ENCODE measurements at places on chromosomes 1 and 21.

GRCh38 chr1:24418898-24419628 is 3.5 kb downstream of the NIPAL3 start:
- DNase-seq: no peak

GRCh38 chr1:113811156-113811887 is 954 bp downstream of the RSBN1 start:
- peak; percentile 10 for DNase-seq

DNA sequence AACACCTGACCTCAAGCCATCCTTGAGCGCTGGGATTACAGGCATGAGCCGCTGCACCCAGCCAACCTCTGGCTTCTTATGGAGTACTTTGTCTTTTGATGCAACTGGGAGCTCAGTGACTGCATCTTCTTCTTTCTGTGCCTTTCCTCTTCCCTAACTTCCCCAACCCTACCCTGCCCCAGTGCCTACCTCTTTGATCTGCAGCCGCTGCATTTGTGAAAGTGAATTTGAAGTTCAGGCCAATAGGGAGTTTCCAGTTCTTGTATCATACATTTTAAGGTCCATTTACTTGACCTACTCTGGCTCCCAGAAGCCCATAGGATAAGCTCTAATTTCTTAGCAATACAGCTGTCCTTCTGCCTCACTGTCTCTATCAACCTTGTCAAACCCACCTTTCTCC is 52.2 kb downstream of the KCNC4 start:
- DNase-seq: no peak

DNA sequence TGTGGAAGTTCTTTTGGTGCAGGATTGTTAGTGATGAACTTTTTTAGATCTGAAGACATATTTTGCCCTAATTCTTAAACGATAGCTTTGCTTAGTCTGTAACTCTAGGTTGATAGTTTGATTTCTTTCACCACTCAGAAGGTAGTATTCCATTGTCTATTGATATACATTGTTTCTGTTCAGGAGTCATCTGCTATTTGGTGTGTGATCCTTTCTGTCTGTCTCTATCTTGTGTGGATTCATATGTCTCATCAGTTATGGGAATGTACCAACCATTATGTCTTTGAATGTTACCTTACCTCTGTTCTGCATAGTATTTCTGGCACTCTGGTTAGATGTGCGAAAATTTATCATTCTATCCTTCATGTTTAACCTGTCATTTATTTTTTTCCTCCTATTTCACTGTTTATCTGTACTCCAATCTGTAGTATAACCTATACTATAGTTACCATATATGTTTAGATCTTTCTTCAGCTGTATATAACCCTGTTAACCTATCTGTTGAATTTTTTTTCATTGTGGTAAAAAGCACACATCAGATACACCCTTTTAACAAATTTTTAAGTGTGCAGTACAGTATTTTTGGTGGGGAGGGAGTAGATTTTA is 5.7 kb downstream of the MARK1 start:
- DNase-seq: no peak

- DNase-seq: no peak
These were observed 1.3 kb downstream of the TMEM35B start for GRCh38 chr1:34983700-34984355.

Data from NCI-H774 (cell line).